CD4-positive, alpha-beta T cell treated with Interferon alpha-2 for 1 hour (primary cell): ENCODE measurements at places on chromosomes 5 and 9.

DNA sequence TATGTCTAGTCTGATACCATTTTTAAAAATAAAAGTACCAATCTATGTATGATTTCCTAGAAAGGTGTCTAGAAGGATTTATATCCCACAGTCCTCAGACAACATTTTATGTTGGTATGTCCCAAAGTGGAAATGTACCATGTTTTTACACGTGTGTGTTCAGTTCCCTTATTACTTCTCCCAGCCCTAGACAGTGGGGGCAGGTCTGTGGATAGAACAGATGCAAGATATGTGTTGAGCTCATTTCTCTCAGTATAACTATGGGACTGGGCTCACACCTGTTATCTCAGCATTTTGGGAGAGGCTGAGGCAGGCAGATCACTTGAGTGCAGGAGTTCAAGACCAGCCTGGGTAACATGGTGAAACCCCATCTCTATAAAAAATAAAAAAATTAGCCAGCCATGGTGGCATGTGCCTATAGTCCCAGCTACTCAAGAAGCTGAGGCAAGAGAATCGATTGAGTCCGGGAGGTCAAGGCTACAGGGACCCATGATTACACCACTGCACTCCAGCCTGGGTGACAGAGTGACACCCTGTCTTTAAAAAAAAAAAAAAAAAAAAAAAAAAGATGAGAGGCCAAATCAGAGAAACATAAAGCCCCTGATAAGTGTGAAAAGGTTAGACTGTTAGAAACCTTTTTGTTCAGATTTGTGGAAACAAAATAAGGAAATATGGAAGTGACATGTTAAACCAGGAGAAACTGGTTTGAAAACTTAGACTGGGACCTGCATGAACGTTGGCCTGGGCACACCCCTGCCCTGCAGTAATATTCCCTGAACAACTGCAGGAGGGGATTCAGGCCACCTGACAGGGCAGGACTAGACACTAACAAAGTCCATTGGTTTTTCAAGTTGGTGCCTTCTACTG, 7.4 kb upstream of the SLC2A8 start:
- no peak for DNase-seq

GRCh38 chr5:93246090-93246855, 334.7 kb downstream of the NR2F1-AS1 start:
- DNase-seq = no peak

DNA sequence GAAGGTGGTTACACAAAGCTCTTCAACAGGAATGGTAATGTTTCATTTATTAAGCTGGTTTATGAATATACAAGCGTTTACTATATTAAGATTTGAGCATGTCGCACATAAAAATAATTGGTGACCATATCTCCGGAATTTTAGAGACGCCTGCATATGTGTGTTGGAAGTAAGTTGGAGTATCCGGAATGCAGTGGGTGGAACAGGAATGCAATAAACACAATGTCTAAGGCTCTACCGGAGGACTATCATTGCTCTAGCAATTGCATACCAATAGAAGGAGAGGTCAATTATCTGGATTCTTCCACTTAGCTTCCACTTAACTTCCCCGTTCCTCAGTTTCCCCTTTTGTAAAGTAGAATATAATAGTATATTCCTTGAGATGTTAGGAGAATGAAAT, 1.1 kb upstream of the CEP78 start:
- DNase-seq = no peak

GRCh38 chr9:96321515-96321914, 19.5 kb upstream of the HSD17B3 start:
- DNase-seq = no peak

DNA sequence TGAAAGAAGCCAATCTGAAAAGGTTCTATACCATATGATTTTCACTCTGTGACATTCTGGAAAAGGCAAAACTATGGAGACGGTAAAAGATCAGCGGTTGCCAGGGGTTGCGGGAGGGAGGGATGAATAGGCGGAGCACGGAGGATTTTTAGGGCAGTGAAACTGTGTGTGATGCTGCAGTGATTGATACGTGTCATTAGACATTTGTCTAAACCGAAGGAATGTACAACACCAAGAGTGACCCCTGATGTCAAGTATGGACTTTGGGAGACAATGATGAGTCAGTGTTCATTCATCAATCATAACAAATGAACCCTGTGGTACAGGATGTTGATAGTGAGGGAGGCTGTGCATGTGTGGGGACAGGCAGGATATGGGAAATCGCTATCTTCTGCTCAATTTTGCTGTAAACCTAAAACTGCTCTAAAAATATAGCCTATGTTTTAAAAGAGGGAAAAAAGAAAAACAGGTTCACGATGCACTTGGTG, 34.4 kb downstream of the ERGIC1 start:
- DNase-seq = no peak

- no peak for DNase-seq
Observed at GRCh38 chr9:126791406-126792230, 13.2 kb upstream of the ZBTB43 start.
